ENCODE measurements at places on chromosomes 2 and 18.

DNA sequence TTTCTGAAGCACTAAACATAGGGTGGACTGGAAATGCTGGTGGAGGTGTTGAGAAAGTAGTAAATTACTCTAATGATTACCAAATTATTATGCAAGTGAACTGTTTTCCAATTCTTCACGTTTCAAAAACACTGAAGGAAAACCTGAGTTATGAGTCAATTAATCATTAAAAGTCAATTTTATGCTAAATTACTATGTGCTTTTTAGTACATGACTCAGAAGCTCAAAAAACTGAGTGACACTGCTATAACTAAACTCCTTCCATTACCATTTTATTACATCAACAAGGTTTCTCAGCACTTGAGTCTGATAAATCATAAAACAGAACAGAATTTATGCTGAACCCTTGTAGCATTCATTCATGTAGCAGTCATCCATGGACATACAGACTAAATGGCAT is 20.4 kb downstream of the CHMP3 start:
- no peak for DNase-seq

- DNase-seq: no peak
Observed at GRCh38 chr2:8277921-8278571, 403.8 kb upstream of the ID2 start.

DNA sequence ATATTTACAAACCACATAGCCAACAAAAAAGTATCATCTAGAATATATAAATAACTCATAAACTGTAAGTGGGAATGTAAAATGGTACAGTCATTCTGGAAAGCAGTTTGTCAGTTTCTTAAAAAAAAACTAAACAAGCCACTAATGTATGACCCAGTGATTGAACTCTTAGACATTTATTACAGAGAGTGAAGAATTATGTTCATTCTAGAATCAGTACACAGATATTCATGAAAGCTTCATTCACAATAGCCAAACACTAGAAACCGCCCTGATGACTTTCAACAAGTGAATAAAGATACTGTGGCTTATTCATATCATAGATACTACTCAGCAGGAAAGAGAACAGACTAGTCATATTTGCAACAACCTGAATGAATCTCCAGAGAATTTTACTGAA is 1541.5 kb downstream of the LRP1B start:
- DNase-seq: no peak

GRCh38 chr2:235666213-235666781 is 172.5 kb downstream of the AGAP1 start:
- peak; percentile 8 for DNase-seq

DNA sequence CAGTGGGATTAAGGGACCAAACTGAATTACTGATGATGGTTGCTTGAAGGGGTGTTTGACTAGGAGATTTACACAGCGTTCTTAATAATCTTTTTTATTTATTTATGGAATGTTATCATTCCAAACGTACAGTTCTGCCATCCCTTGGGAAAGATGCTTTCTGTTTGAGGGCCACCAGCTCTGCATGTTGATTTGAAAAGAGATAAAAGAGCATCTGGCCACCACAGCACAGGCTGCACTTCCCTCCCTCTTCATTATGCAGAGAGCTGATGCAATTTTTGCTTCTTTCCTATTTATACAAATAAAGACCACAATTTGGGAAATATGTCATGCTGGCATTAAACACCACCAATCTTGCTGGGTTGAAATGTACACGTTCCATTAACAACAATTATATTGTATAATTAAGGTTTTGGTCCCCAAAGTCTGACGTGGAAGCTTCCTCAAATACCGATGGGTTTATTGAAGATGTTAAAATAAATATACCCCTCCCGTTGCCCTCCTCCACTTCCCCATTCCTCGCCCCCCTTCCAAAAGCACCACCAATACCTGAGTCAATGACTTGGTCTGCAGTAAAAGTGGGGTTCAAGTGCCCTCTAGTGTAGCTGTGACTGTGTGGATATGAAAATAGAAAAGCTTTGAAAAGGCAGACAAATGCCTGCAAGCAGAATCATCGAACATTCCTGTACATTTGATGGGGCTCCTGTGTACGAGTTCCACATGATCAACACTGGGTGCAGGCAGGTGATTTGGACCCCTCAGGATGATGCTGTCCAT is 211.9 kb downstream of the HRH4 start:
- no peak for DNase-seq

DNA sequence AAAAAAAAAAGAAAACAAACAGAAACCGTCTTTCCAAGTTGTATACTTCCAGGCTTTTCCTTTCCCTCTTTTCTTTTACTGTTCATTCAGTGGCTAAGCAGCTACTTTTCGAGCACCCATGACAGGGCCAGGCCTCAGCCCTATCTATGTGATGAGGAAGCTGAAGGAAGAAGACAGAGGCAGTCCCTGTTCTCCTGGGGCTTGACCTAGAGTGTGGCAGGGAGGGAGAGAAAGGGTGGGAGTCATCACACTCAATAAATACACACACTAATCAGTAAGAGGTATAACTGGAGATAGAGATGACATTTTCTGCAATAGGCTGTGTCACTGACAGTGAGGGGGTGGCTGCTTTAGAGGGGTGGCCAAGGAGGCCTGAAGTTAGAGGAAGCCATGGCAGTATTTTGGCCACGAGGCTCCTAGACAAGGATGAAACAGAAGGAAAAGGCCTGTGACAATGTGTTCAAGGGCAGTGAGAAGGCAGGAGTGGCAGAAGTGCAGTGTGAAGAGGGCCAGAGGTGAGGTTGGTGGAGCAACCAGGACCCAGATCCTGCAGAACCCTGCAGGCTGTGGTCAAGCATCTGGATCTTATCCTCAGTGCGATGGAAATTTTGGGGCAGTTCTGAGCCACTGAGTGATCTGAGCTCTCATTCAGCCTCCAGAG is 131.8 kb upstream of the TTC39C start:
- DNase-seq: no peak

GRCh38 chr2:37527361-37527760 is 144.1 kb downstream of the CDC42EP3 start:
- no peak for DNase-seq

- no peak for DNase-seq
Observed at GRCh38 chr2:162885281-162886070, 46.9 kb upstream of the KCNH7 start.

- DNase-seq: no peak
Observed at GRCh38 chr2:80328159-80328571, 23.6 kb upstream of the LRRTM1 start.

DNA sequence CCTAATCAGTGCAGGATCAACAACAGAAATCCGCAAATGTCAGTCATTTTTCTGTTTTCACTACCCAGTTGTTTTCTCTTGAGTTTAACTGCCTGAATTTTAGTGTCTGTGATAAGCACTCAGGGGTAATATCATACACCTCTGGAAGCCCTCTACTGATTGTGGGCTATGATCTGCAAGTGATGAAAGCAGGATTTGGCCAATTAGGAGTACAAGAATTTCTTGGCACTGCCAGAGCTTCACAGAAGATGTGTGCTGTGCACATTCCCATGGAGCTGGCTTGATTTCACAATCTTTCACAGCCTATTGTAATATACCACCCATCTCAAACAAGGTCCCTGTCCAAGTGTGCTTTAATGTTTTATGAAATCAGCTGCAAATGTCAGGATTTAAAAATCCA is 27.3 kb upstream of the TDRD15 start:
- no peak for DNase-seq

GRCh38 chr2:138677221-138677620 is 103.0 kb downstream of the NXPH2 start:
- no peak for DNase-seq

GRCh38 chr18:55280503-55280902 is 307.5 kb downstream of the TCF4 start:
- DNase-seq: no peak

- DNase-seq: no peak
Observed at GRCh38 chr2:55049821-55050099, 491 bp downstream of the RTN4 start.

DNA sequence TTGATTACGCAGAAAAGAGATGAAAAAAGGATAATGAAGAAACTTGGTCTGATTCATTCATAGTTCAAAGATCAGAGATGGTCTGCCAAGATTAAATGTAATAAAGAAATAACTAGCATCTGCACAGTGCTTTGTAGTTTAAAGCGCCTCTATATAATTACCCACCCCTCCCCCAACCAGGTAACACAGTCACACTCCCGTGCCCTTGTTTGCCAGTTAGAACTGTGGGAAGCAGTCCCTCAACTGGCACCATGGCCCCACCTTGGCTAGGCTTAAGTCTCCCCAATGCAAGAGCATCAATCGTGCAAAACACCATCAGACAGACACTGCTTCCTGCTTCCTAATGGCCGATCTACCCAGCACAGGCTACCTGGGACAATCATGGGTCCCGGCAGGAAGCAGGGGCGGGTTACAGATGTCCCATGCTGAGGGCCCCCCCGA is 11.6 kb downstream of the ADCY3 start:
- DNase-seq: no peak

- DNase-seq: no peak
Observed at GRCh38 chr2:120828829-120829632, 93.4 kb downstream of the GLI2 start.

DNA sequence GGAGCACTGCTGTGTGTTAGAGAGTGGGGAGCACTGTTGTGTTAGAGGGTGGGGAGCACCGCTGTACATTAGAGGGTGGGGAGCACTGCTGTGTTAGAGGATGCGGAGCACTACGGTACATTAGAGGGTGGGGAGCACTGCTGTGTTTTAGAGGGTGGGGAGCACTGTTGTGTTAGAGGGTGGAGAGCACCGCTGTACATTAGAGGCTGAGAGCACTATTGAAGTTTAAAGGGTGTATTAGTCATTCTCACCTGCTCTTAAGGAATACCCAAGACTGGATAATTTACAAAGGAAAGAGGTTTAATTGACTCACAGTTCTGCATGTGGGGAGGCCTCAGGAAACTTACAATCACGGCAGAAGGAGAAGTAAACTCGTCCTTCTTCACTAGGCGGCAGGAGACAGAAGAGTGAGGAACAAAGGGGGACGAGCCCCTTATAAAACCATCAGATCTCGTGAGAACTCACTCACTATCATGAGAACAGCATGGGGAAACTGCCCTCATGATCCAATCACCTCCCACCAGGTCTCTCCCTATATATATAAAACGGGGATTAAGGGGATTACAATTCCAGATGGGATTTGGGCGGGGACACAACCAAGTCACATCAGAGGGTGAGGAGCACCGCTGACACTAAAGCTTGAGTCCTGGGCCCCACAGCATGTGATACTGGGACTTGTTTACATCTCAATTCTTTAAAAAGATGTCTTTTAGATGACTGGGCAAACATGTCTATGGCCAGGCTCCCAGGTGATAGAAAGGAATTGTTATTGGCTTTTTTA is 19.5 kb upstream of the AGXT start:
- DNase-seq: no peak

- no peak for DNase-seq
Observed at GRCh38 chr2:64363848-64364247, 90.1 kb upstream of the LGALSL start.

GRCh38 chr2:65077898-65078297 is 21.7 kb downstream of the CEP68 start:
- DNase-seq: no peak

DNA sequence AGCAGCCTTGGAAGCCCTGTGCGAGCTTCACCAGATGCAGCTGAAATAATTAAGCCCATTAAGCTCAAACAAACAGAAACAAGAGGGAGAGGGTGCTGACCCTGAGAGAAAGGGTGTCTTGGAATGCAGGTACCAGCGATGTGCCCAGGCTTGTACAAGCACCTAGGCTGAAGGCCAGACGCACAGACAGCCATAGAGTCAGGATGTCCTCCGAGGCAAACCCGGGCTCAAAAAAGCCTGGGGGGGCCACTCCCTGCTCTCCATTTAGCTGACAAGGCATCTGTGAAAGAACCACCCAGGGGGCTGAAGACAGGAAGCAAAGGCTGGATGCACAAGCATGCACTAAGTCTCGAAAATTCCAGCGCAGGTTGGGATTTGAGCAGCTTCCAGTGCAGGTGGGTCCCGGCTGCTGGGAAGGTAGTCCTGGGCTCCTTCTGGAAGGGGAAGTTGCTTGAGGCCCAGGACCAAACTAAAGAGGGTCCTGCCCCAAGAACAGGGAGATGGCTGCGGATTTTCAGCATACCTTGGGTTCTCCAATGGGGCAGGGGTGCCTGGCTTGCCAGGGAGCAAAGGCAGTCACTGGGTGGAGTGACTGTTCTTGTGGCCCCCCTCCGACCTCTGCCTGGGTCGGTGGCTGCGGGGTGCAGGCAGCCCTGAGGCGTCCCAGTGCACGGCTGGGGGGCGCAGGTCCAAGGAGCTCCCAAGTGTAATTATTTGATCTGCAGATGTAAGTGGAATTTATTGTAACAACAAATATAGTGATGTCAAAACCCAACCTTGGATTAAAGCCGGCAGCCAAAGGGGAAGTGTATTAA is 5.9 kb downstream of the GBX2 start:
- no peak for DNase-seq
